Stimulated activated memory B cell treated with anti-CD40 and anti-IgM and Interleukin-4, amounts not matched to agents 10 μg/mL and 1 μg/mL and 100 μg/mL, for 72 hours (primary cell): ENCODE measurements at places on chromosomes 16 and 17.
A peak's percentile ranks its signal among the peaks of the same experiment; 100 is the strongest.

GRCh38 chr16:86007524-86007923, 108.6 kb downstream of the IRF8 start:
- no peaks in the 10 kb centered on the region for H3K27me3 ChIP-seq
- no peak for ATAC-seq
- H3K27ac ChIP-seq: no peak overlapping the region
- H3K36me3 ChIP-seq: no peaks in the 10 kb centered on the region
- H3K4me1 ChIP-seq: peaks cover 58% of the 10 kb centered on the region
- H3K4me3 ChIP-seq: no peak overlapping the region

GRCh38 chr17:13520899-13521572, 80.7 kb downstream of the HS3ST3A1 start:
- no peak overlapping the region for H3K27ac ChIP-seq
- H3K27me3 ChIP-seq: no peaks in the 10 kb centered on the region
- no peaks in the 10 kb centered on the region for H3K36me3 ChIP-seq
- H3K4me3 ChIP-seq: no peak overlapping the region
- H3K4me1 ChIP-seq: no peaks in the 10 kb centered on the region

DNA sequence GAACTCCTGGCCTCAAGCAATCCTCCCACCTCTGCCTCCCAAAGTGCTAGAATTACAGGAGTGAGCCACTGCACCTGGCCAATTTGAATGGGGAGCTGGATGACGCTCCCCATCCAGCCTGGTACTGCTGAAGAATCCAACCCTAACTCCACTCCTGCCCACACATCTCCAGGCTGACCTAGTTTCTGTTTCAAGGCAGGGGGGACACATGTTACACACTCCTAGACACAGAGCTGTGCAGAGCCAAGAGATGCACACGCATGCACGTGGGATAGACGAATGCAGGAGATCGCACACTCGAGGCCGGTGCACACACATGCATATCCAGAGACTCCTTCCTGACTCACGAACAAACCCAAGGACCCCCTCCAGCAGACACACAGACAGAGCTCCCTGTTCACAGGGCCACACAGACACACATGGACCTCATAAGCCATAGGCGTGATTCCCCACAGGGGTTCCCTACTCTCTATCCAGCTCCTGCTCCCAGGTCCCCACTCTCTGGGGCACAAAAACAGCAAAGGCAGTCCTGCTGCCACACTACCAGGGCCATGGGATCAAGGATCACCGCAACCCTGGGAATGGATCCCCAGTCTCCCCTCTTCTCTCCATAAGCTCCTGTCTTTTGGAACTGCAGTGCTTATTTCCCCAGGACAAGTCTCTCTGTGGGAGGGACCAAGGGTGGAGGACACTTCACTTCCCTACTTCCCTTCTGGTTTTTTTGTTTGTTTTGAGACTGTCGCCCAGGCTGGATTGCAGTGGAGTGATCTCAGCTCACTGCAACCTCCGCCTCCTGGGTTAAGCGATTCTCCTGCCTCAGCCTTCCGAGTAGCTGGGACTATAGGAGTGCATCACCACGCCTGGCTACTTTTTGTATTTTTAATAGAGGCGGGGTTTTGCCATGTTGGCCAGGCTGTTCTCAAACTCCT, 14.4 kb downstream of the EPOP start:
- no peak overlapping the region for H3K4me3 ChIP-seq
- no peak overlapping the region for H3K27ac ChIP-seq
- H3K36me3 ChIP-seq: no peaks in the 10 kb centered on the region
- H3K4me1 ChIP-seq: peaks cover 12% of the 10 kb centered on the region
- peaks cover 85% of the 10 kb centered on the region for H3K27me3 ChIP-seq

DNA sequence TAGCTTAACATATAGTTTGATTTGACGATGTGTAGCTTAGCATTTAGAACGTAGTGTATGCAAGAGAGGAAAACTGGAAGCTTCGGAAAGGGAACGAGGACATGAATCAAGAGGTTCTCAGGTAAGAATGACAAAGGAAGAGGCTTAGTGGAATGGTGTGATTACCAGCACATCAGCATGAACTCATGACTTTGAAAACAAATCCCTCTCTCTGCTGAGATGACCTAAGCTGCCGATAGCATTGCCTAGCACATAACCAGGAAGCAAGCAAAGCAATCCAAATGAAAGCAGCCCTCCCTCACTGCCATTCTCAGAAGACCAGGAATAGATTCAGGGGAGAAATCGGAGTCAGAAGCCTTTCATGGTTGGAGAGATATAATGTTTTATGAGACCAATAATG, 51.3 kb upstream of the CCL1 start:
- no peak overlapping the region for H3K27ac ChIP-seq
- H3K36me3 ChIP-seq: no peaks in the 10 kb centered on the region
- no peaks in the 10 kb centered on the region for H3K4me1 ChIP-seq

DNA sequence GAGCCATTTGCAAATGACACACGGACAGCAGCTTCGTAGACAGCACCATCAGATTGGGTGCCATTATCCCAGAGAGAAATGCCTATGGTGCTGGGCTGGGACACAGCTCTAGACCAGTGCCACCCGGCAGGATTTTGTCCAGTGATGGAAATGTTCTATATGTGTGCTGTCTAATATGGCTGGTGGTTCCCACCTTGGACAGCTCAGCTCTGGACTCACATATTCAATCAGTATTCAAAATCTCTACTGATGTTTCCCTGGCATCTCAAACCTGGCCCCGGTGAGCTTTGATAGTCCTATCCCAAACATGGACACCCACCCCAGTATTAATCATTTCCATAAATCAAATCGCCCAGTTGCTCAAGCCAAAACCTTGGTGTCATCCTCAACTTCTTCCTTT, 23.0 kb downstream of the FA2H start:
- no peaks in the 10 kb centered on the region for H3K36me3 ChIP-seq
- H3K4me1 ChIP-seq: no peaks in the 10 kb centered on the region
- no peaks in the 10 kb centered on the region for H3K27me3 ChIP-seq
- no peak overlapping the region for H3K27ac ChIP-seq
- no peak for ATAC-seq

- H3K27ac ChIP-seq: peak overlapping the region; percentile 10
- no peak for ATAC-seq
- no peaks in the 10 kb centered on the region for H3K27me3 ChIP-seq
- H3K4me1 ChIP-seq: peaks cover 46% of the 10 kb centered on the region
- H3K4me3 ChIP-seq: no peak overlapping the region
- H3K36me3 ChIP-seq: no peaks in the 10 kb centered on the region
Measured at GRCh38 chr17:57559226-57559625, 185.9 kb downstream of the CCDC182 start.

GRCh38 chr16:20918486-20919239, 18.1 kb downstream of the LYRM1 start:
- peaks cover 19% of the 10 kb centered on the region for H3K4me1 ChIP-seq
- H3K4me3 ChIP-seq: no peak overlapping the region
- no peaks in the 10 kb centered on the region for H3K27me3 ChIP-seq
- H3K36me3 ChIP-seq: peaks cover 41% of the 10 kb centered on the region

- no peak for ATAC-seq
- no peak overlapping the region for H3K4me3 ChIP-seq
- no peaks in the 10 kb centered on the region for H3K4me1 ChIP-seq
- no peak overlapping the region for H3K27ac ChIP-seq
- H3K27me3 ChIP-seq: peaks cover 41% of the 10 kb centered on the region
Measured at GRCh38 chr16:86227801-86228200, 282.5 kb upstream of the FOXF1 start.

- H3K36me3 ChIP-seq: no peaks in the 10 kb centered on the region
- H3K27me3 ChIP-seq: no peaks in the 10 kb centered on the region
- no peak overlapping the region for H3K4me3 ChIP-seq
- peaks cover 6% of the 10 kb centered on the region for H3K4me1 ChIP-seq
- no peak overlapping the region for H3K27ac ChIP-seq
Measured at GRCh38 chr16:27308792-27309191, 5.0 kb upstream of the IL4R start.

DNA sequence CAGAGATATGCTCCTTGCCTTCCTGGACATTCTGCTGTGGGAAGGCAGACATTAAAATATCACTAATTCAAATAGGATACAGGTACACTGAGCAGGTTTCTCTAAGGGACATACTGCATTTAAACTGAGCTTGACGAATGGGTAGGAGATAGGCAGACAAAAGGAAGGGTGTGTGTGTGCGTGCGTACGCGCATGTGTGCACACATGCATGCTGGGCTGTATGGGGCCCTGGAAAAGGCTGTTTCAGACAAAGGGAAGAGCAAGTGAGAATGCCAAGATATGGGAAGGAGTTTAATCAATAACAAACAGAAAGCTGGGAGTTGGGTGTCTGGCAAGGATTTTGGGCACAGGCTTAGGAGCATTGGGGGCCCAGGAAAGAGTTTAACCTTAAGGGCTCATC, 196.2 kb downstream of the PRKCA start:
- H3K27ac ChIP-seq: no peak overlapping the region
- no peaks in the 10 kb centered on the region for H3K36me3 ChIP-seq
- no peak for ATAC-seq
- no peaks in the 10 kb centered on the region for H3K4me1 ChIP-seq
- no peak overlapping the region for H3K4me3 ChIP-seq

GRCh38 chr16:21301168-21301894, 23.2 kb upstream of the CRYM start:
- peak overlapping the region; percentile 93 for H3K27ac ChIP-seq
- H3K4me1 ChIP-seq: peaks cover 31% of the 10 kb centered on the region
- no peaks in the 10 kb centered on the region for H3K36me3 ChIP-seq

GRCh38 chr17:74798239-74798707, 22.1 kb upstream of the NAT9 start:
- H3K4me1 ChIP-seq: no peaks in the 10 kb centered on the region
- H3K4me3 ChIP-seq: no peak overlapping the region
- H3K27me3 ChIP-seq: no peaks in the 10 kb centered on the region
- no peak for ATAC-seq
- no peak overlapping the region for H3K27ac ChIP-seq

DNA sequence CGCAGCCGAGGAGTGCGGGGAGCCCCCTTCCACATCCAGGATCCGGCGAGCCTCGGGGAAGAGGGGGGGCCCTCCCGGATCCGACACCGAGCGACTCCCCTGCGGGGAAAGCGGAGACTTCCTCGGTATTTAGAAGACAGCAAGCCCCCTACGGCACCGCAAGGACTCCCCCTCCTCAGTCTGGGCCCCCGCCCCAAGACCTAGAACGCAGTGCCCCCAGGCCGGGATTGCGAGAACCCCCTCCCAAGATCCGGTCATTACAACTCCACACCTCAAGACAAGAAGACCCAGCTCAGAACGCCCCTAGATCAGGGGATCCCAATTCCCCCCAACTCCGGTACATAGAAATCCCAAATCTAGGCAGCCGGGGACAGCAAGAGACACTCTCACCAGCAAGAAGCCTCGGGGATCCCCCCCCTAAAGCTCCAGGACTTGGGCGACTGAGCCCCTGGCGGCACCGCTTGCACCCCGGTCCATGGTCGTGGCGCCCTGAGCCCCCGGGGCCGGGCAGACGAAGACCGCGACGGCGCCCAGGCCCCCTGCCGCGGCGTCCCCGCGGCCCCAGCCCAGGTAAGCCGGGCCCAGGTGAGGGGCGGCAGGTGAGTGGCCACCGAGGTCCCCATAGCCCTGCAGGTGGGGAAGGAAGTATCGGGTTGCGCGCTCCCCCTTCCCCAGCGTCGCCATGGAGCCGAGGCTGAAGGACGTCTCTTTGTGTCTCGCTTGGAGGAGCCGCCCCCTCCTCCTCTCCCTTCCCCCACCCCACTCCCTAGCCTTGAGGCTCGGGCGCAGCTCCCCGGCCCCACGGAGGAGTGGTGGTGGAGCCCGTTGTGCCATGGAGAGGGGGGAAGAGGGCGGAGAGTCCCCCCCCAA, 641 bp downstream of the SBK1 start:
- H3K4me1 ChIP-seq: peaks cover 5% of the 10 kb centered on the region

DNA sequence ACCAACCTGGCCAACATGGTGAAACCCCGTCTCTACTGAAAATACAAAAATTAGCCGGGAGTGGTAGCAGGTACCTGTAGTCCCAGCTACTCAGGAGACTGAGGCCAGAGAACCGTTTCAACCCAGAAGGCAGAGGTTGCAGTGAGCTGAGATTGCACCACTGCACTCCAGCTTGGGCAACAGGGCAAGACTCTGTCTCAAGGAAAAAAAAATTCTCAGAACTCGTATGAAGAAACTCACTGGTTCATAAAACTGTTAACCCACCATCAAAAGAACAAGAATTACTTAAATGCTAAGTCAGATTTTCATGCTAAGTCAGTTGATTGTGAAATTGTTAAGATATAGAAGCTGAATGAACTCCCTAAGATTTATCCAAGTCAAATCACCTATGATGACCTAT, 31.3 kb downstream of the SLC39A11 start:
- H3K27me3 ChIP-seq: no peaks in the 10 kb centered on the region
- no peak overlapping the region for H3K4me3 ChIP-seq
- no peak for ATAC-seq
- no peaks in the 10 kb centered on the region for H3K4me1 ChIP-seq
- H3K36me3 ChIP-seq: peaks cover 14% of the 10 kb centered on the region

DNA sequence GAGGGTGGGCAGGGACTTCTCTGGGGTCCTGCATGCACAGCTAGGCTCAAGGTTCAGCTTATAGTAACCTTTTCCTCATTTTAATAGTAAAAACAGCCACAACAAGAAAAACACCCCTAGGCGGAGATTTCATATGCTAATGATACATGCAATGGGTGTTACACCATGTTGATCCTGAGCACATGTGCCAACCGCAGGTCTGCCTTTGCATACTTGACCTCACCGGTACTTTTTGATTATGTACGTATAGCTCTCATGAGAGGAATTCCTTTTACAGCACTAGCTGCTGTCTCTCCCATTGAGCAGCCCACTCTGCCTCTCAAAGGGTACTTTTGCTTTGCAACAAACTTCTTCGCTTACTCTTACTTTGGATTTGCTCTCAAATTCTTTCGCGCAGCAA, 1.9 kb downstream of the KRTAP4-8 start:
- no peak overlapping the region for H3K27ac ChIP-seq
- no peak overlapping the region for H3K4me3 ChIP-seq
- H3K4me1 ChIP-seq: no peaks in the 10 kb centered on the region
- ATAC-seq: no peak
- no peaks in the 10 kb centered on the region for H3K36me3 ChIP-seq
- peaks cover 53% of the 10 kb centered on the region for H3K27me3 ChIP-seq
